ENCODE measurements at places on chromosomes 16 and 17. TPM values are rescaled to one million over a fixed set of nuclear protein-coding genes. Genes with fewer than 3 reads are reported as not detected.

GRCh38 chr17:31134576-31134975 is 39.8 kb downstream of the NF1 start:
- DNase-seq, result no peak

DNA sequence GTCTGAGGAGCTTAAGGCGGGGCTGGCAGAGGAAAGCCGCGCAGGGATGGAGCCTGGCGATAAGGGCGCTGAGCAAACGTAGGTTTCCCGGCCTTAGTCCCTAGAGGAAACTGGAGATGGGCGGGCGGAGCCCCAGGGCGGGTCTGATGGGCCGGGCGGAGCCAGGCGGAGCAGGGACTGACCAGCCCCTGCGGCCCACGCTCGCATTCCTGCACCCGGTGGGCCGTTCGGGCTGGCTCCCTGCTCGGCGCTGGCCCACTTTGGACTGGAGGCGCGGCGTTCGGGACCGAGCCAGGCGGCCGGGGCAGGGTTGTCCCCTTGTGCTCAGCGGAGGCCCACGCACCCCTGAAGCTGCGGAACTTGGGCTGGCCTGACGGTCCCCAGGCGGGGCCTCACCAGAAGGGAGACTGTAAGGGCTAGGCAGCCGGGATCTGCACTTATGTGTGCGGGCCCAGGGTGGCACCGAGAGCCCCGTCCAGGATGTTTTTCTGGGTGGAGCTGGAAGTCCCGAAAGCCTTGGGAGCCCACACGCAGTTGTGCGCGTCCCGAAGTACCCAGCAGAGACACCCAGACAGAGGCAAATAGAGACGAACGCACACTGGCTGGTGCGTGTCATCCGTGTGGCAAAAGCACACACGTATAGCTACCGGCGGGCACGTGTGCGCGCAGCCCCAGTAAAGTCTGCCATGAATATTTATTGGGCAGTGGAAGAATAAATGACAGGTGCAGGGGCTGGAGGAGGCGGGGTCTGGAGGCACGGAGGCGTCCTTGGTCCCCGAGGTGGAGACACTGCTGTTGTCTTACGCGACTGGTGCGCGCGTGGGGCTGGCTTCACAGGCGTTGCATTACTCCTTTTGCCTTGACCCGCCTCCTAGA is 1.4 kb downstream of the PYDC1 start:
- DNase-seq, result peak; percentile 69

GRCh38 chr16:57826706-57827625 is 24.7 kb upstream of the KIFC3 start:
- no peak for DNase-seq

- DNase-seq, result no peak
Measured at GRCh38 chr16:17312094-17312710, 158.6 kb downstream of the XYLT1 start.

GRCh38 chr16:180101-180675 is at the start of gene HBQ1:
Gene HBQ1 (plus strand): TSS chr16:180459. CDS start chr16:180487, 28 bp downstream.
- peak; percentile 34 for DNase-seq

GRCh38 chr17:65231662-65232335 is 94.6 kb downstream of the RGS9 start:
- DNase-seq, result peak; percentile 75

POLDIP2 gene
- 88.9 TPM for total RNA-seq

PRR29 gene
- total RNA-seq, result under 0.01 TPM

RDM1 gene
- 0.43 TPM for total RNA-seq

PPY gene
- not detected for total RNA-seq
